Activated naive CD8-positive, alpha-beta T cell treated with anti-CD3 and anti-CD28 coated beads, Interleukin-2, amount 50 U/mL, for 16 hours (primary cell): ENCODE measurements at places on chromosomes 2 and 18.

- no peak for DNase-seq
Observed at GRCh38 chr2:140851258-140851981, 1279.4 kb downstream of the LRP1B start.

DNA sequence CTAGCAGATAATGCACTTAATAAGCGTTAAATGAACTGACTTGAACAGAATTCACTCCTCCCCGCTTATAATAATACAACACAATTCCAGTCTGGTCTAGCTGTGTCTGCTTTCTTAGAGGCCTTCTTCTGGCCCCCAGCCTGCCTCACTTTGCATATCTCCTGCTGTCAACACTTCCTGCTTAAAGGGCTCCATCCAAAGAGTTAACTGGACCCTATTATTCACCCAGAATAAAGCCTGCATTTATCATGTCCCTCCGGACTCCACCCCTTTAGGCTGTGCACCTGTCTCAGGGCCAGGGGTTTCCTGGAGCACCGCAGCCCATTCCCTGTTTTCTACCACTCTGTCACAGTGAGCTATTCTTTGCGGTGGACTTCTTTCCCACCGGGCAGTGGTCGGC lies 292.8 kb upstream of the FBXO11 start:
- no peak for DNase-seq

DNA sequence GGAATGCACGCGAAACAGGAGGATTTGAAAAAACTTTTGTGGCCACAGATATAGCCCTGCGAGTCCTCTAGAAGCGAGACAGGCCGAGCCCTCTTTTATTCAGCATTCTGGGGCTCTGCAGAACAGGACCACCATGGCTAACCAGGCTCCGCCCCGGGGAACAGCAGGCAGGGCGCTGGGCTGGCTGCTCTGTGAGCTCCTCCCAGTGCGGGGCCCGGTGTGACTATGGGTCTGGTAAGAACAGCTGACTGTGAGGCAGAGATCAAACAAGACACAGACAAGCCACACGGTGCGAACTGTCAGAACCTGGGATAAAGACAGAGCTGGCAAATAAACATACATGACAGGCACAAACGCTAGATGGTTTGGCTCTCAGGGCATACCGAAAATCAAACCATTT lies 15.5 kb downstream of the PXDN start:
- no peak for DNase-seq

DNA sequence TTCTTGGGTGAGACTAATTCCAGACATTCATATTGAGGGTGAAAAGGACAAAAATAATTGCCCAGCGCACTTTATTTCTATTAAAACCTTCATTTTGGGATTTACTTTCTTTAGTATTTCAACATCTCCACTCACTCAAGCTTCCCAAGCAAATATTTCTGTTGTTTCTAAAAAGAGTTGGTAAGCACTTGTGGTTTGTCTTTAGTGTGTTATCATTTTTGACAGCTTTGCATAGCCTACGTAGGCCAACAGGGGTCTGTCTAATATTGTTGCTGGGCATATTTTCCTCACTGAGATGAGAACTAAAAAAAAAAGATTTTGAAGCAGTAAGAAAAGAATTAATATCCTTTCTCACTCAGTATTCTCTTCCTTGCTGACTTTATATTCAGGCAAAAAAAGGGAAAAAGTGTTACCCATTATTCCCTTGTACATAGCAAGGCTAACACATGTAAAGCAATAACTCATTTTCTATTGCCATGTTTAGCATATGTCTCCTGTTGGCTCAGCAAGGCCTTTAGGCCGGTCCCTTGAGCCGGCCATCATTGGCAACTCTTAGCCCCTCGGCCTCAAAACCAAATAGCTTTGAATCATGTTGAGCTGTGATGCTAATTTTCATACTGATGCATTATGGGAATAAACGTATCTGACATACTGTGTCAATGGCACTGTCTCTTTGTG lies 494.2 kb downstream of the ARHGAP15 start:
- no peak for DNase-seq

- DNase-seq: no peak
Observed at GRCh38 chr2:18172607-18173006, 294.1 kb downstream of the KCNS3 start.

- DNase-seq: no peak
Observed at GRCh38 chr2:189337656-189338055, 103.6 kb upstream of the WDR75 start.

GRCh38 chr2:104769096-104769495 lies 84.8 kb upstream of the POU3F3 start:
- DNase-seq: no peak

GRCh38 chr2:230318190-230319121 lies 8.5 kb upstream of the SP140L start:
- DNase-seq: no peak

DNA sequence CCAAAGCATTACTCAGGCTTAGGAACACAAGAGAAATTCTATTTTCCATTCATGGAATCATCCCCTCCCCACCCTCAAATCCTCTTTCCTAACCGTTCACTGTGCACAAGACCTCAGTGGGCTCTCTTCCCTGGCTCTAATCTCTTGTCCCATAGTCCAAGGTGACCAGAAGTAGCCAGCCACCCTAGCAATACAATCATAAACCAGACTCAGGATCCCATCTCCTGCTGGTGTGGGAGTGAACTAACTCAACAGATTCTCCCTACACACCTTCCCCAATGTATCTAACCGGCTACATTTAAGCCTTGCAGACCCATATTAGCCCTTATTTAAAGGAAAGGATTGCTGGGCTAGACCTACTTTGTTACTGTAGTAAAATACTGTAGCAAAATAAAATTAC lies 45.5 kb downstream of the HNRNPLL start:
- DNase-seq: no peak

DNA sequence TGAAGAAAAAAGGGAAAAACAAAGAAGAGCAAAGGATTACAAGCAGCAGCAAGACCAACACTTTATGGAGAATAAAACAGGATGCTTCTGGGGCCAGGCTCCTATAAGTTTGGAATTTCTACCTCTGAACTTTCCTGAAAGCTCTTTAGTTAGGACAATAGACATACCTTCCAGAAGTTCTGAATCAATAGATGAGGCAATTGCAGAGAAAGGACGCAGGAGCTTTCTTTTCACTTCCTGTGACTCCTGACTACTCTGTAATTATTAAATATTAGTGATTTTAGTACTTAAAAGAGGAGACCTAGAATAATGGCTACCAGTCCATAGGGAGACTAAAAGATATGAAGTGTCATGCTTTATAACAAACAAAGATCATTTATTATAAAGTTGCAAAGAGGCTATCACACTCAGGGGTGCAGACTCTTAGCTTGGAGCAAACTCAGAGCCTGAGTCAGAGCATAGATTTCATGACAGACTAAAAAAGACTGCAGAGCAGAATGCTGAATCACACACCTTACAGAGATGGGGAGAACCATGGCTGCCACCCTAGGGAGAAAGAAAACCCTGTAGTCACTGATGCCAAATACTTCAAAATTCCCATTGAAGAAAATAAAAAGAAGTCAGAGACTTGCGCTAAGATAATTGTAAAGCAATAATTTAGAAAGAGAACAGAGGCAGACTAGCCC lies 52.5 kb upstream of the FAM136A start:
- no peak for DNase-seq

GRCh38 chr18:6352275-6352674 lies 62.4 kb downstream of the L3MBTL4 start:
- no peak for DNase-seq

DNA sequence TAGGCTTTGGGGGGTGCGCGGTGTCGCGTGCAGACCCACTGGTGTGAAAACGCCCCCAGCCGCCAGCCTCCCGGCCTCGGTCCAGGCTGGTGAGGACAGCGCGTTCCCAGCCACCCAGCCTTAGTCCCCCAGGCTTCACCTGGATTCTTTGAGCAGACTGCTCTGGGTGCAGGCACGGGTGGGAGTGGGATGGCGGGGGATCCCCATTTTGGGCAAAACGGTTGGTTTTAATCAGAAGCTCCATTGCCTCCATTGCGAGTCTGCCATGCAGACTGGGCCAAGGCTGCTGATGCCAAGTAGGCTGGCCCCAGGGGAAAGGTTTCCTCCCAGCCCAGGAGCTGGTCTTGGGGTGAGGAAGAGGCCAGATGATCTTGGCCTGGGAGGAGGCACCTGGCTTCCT lies 445 bp downstream of the MLPH start:
- DNase-seq: no peak

DNA sequence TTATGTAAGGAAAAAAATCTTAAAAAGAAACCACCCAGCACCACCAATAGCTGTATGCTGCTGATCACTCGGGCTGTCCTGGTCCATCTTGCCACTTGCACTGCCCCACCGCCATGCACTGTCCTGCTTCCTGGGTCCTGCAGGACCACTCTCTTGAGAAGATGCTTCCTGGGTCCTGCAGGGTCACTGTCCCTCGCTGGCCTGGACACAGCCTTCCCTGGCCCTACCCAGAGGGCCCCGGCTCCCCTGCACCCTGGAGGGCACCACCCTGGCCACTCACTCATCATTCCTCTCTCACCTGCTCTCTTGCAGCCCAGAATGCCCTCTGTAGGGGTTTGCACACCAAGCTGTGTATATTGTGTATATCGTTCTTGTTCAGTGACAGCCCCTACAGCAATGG lies 2.4 kb upstream of the OTOS start:
- DNase-seq: no peak

GRCh38 chr2:218680061-218680460 lies 8.2 kb downstream of the STK36 start:
- no peak for DNase-seq
